ENCODE measurements at places on chromosomes 7 and 10.

DNA sequence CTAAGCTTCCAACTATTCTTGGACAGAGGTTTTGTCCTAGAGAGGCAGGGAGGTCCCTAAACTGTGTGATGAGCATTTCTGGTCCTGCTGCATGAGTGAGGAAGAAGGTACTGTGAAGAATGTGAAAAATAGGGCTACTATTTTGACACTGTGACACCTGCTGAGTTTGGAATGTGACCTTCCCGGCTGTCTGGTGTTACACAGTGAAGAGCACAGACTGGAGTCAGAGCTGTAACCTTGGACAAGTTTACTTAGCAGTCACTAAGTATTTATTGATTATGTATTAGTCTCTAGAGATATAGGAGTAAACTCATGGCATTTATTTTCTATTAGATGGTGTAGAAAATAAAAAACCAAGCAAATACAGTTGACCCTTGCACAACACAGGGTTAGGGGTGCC lies 12.3 kb downstream of the GOLGA7B start:
- DNase-seq, result no peak

DNA sequence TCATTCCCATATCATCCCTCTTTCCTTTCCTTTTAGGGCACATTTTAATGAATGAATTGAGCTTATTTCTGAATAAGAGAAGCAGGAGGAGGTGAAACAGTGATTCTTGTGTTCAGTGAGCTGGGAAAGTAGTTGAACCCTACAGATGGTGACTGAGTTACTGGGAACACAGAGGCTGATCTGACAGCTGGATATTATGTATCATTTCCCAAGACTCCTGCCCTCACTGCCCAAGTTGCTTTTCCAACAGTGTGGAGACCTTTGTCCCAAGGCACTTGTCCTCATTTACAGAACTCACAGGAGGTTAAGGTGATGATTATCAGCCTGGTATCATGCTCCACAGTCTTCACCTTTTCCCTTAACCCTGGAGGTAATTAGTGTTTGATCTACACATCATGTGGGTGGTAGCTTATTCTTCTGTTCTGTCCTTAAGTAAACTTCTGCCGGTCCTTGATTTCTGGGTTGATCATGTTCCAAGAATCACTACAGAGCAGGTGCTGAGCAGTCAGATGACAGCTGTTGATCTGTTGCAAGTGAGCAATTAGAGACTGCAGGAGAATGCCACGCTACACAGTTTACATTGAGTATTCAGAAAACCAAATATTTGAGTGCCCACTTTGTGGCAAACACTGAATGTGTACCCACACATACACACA lies 2.6 kb downstream of the PRLHR start:
- DNase-seq, result no peak

GRCh38 chr10:100793055-100793454 lies 47.7 kb downstream of the PAX2 start:
- no peak for DNase-seq

GRCh38 chr10:127450644-127451043 lies 98.5 kb upstream of the NPS start:
- DNase-seq, result no peak

DNA sequence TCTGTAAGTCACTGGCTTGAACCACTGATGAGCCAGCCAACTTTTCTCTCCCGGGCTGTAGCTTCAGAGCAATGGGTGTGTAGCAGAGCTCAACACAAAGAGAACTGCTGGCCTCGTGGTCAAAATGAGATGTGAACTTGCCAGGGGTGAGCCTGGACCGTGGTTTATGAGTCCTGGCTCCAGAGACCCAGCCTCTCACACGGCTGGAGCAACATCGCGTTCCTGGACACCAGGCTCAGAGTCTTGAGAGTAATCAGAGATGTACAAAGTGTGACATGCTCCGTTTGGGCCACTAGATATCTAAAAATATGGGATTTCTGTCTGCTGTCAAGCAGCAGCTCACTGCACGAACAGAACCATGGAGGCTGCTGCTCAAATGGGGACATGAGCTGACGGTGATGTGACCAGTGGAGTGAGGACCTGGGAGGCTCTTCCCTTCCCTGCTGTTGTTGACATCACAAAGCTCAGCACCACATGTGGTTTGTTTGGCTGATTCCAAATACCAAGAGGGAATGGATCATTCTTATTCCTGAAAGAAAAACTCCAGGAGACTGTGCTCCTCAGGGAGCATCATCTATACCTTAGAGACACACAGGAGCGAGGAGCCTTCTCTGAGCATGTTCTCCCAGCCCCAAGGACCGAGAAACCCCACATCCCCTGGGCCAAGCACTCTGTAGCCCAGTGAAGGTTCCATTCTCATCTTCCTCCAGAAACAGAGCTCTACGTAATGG lies 9.2 kb upstream of the SVIL start:
- DNase-seq, result no peak
